Fibroblast of mammary gland (primary cell): ENCODE measurements at places on chromosomes 1 and 21.

- DNase-seq, result peak; percentile 16
Observed at GRCh38 chr1:60151311-60151710, 77.7 kb upstream of the C1orf87 start.

DNA sequence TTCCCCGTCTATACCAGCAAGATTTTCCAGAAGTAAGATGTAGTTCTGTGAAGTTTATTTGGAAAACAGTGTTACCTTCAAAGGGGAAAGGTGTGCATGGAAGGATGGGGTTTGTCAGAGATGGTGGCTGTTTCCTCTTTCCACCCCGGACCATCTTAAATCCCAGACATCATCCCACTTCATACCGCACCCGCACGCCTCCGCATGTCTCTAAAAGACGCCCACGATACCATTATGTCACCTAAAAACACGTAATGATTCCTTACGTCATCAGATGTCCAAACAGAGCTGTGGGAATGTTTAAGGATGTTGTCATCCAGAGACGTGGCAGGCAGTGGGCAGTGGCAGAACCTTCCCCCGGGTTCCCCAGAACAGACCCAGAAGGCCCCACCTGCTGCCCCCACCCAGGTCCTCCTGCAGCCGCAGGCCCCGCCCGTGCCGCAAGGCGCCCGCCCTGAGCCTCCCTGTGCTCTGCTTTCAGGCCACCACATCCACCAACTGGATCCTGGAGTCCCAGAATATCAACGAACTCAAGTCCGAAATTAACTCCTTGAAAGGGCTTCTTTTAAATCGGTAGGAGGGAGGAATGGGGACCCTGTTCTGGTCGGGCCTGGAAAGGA is 152.2 kb downstream of the PEX14 start:
- DNase-seq, result peak; percentile 16

- DNase-seq, result no peak
Observed at GRCh38 chr21:15283789-15284188, 219.0 kb upstream of the NRIP1 start.

DNA sequence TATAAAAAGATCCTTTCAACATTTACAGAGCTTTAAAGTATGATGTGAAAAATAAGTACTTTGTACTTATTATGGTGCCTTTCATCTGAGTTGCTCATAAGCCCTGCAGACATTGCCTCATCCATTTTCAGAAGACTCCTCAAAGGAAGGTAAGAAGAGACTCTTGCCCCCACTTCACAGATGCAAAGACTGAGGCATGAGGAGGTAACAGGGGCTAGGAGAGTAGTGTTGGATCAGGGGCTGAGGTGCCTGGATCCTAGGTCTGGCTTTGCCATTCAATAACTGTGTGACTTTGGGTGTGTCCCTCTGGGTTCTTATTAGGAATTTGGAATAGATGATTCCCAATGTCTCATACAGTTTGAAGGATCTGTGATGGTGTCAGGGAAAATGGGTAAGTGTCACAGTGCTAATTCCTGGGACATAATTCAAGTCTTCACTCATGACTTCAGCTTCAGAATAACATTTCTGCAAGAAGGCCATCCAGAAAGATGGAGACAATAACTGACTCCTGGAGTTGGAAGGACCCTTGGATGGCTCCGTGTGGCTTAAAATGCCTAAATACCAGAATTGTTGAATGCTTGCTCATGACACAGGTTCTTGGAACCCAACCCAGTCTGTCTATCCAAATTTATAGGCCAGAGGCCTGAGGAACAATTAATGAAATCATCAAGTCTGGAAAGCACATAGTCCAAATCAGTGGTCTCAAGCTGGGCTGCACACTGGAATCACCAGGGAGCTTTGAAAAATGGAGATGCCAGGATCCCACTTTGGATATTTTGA is 93.1 kb upstream of the RUNX1 start:
- DNase-seq, result no peak

DNA sequence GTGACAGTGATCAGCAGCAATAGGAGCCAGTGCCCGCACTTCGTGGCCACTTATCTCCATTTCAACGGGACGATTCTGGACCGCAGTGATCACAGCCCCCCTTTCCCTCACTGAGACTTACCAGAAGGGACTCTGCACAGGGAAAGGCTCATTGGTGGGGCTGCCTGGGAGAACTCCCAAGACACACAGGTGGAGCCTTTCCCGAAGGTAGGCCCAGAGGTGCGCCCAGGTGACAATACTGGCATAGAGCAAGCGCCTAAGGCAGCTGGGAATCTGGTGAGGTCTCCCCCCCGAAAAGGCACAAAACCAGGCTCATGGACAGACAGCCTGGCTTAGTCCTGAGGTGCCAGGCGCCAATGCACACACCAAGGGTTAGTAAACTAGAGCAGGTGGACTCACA is 318.9 kb downstream of the AJAP1 start:
- no peak for DNase-seq

- no peak for DNase-seq
Observed at GRCh38 chr1:151581921-151582320, 29.9 kb upstream of the SNX27 start.

GRCh38 chr1:199979071-199979470 is 48.4 kb upstream of the NR5A2 start:
- no peak for DNase-seq

GRCh38 chr1:105533996-105534395 is 1522.5 kb upstream of the PRMT6 start:
- no peak for DNase-seq

DNA sequence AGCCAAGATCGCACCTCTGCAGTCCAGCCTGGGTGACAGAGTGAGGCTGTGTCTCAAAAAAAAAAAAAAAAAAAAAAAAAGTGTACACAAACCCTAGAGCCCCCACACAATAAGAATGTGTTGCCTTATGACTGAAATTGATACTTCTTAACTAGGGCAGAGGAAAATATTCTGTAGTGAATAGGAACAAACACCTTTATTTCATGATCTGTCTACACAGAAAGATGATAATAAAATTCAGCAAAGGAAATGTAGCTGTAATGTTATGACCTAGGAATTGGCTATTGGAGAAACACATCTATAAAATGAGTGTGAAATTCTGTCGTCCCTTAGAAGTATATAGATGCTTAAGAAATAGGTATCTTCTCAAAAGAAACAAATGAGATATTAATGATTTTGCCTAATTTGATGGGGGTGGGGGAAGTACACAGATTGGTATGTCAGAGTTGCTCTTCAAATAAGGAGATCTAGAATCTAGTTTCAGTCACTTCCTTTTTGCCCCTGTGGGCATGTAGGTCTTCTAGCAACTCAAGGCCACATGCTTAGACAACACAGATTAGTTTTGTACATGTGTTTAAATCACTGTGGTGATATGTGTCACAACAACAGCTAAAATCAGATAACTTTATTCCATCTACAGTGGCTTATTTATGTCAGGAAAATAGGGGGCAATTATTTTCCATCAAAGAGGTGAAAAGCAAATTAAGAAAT is 10.7 kb upstream of the GPR25 start:
- DNase-seq, result no peak

DNA sequence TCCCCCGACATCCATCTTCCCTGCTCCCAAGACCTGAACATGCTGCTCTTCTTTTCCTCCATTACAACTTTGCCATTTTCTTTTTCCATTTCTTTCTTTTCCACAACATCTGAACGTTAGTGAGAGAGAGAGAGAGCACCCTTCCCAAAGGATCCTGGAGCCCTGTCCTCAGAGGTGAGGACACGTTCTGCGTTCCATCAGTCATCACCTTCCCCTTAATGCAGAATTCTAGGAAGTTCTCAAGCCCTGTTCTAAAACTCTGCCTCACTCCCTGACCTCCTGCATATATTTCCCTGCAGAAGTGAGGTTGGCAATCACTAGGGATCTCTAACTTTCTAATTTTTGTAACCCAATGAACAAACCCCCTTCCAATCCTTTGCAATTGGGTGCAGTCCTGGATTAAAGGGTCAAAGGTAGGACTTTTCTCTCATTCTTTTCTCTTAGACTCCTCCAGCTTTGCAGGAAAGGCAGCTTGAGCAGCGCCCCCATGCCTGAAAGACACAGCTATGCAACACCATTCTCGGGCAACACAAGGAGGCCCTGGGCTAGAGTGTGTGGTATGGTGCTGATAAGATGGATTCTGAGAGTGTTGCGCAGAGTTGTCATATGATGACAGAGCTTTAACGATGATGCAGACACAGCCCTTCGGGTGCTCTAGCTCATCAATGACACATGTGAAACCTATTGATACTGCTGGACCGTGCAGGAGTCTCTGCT is 59.2 kb upstream of the TNR start:
- DNase-seq, result no peak

DNA sequence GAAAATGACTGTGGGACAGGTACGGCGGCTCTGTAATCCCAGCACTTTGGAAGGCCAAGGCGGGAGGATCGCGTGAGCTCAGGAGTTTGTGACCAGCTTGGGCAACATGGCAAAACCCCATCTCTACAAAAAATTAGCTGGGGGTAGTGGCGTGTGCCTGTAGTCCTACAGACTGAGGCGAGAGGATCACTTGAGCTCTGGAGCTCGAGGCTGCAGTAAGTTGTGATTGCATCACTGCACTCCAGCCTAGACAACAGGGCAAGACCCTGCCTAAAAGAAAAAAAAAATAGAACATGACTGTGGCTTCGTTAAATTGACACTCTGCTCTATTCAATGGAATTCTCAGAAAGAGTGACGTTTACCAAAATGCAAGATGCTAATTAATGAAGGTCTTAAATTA is 3.9 kb upstream of the DBT start:
- DNase-seq, result no peak

DNA sequence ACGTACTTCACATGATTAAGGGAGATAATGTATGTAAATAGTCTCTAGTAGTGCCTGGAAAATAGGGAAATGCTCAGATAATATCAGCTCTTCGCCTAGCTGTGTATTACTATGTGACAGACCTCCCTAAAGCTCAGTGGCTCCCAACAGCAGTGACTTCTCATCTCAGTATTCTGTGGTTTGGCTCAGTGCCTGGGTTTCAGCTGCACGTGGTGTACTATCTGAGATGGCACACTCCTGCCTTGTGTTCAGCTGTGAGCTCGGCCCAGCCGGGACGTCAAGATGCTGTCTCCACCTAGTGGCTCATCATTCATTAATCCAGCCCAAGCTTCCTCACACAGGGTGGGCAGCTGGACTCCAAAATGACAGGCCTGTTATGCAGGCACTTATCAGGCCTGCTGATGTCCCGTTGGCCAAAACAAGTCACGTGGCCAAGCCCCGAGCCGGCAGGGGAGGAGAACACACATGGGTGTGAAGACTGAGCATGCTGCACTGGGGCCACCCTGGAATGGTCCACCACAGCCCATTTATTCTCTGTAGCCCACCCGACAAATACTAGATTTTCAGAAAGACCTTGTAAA is 17.8 kb downstream of the SLFNL1 start:
- peak; percentile 99 for DNase-seq

DNA sequence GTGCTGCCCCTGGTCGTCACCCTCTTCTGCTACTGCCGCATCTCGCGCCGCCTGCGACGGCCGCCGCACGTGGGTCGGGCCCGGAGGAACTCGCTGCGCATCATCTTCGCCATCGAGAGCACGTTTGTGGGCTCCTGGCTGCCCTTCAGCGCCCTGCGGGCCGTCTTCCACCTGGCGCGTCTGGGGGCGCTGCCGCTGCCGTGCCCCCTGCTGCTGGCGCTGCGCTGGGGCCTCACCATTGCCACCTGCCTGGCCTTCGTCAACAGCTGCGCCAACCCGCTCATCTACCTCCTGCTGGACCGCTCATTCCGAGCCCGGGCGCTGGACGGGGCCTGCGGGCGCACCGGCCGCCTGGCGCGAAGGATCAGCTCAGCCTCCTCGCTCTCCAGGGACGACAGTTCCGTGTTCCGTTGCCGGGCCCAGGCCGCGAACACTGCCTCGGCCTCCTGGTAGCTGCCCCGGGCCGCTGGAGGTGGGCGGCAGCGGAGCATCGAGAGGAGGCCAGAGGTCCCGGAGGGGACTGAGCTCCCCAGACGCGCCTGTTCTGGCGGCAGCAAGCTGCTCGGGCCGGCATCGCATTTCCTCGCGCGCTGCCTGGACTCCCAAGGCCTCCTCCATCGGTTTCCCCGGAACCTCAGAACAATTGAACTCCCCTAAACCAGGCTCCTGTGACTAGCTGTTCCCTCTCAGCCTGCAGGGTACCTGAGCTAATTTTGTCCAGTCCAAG is 1.1 kb downstream of the GPR25 start:
- DNase-seq, result no peak

GRCh38 chr1:70745199-70745598 is 302.4 kb downstream of the PTGER3 start:
- DNase-seq, result peak; percentile 21

GRCh38 chr1:206672011-206672688 is 12.6 kb upstream of the MAPKAPK2 start:
- no peak for DNase-seq

DNA sequence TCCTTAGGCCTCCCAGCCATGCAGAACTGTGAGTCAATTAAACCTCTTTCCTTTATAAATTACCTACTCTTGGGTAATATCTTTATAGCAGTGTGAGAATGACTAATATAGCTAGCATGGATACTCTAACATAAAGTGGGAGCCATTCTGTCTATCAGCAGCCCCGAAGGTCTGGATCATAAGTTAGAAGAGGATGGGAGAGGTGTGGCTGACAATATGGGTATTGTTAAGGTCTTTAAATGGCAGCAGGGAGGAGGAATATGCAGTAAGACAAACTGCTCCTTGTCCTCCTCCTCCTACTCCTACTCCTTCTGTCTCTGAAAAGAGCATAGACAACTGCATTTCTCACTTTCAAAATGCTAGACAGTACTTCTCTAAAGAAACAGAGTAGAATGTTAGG is 214.0 kb upstream of the C1orf87 start:
- DNase-seq, result no peak

DNA sequence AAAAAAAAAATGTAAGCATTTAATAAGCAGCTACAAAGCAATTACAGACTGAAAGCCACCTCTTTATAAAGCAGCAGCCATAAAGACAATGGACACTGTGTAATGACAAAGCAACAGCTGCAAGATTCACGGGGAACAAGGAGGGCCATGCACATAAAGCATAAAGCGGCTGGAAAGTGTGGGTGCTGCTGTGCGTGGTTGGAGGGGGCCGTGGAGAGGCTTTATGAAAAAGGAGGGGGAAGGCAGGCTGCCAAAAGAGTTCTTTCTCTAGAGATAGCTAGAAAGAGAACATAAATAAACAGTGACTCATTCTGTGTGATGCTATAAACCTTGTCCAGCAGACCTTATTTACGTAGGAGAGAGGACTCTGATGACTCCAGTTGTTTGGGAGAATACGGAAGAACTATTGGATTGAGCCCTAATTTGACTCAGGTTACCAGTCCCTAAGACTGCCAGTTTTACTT is 49.3 kb downstream of the ADAMTS1 start:
- DNase-seq, result peak; percentile 99

DNA sequence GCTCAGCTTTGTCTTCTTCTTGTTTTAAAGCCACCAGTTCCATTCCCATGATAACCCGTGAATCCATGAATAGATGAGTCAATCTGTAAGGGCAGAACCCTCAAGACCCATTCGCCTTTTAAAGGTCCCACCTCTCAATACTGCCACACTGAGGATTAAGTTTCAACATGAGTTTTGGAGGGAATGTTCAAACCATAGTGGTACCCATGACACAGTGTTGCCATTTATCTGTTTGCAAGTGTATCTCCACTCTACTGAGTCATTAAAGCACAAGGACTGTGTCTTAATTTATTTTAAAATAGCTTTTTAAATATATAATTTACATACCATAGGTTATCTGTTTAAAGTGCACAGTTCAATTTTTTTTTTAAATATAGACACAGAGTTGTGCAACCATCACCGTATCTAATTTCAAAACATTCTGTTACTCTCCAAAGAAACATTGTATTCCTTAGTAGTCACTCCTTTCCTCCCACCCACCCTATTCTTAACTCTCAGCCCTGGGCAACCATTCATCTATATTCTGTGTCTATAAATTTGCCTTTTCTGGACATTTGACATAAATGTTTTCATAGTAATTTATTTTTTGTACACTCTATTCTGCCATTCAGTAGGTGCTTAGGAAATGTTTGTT is 4.8 kb upstream of the IL24 start:
- DNase-seq, result peak; percentile 80
